Brain microvascular endothelial cell (primary cell): ENCODE measurements at places on chromosomes 6 and 20.

DNA sequence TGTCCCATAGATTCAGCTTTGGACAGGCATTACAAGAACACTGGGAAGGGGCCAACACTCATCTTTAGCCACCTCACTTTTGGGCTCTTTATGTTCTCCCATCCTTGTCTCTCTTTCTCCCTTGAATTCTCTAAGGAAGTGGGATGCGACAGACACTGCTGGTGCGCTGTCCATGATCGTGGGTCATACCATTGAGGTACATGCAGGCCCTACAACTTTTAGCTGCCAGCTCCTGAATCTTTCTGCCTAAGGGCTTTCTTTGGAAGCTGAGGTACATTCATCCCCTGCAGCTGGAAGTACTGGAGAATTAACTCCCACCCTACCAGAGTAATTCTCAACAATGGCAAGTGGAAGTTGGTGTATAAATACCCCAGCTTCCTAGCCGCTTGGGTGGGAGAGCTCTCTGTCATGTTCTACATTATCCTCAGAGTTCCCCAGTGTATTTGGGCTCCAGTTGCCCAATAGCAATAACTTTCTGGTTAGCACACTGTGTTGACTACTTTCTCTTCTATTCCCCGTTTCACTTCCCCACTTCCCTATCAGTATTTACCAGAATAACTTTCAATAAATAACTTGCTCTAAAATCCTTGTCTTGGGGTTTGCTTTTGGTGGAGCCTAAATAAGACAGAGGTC lies 309.4 kb upstream of the RNF24 start:
- no peak for DNase-seq

GRCh38 chr6:129353067-129353466 lies 356.9 kb downstream of the ARHGAP18 start:
- DNase-seq: no peak

GRCh38 chr20:39310363-39310995 lies 348.3 kb downstream of the DHX35 start:
- no peak for DNase-seq

DNA sequence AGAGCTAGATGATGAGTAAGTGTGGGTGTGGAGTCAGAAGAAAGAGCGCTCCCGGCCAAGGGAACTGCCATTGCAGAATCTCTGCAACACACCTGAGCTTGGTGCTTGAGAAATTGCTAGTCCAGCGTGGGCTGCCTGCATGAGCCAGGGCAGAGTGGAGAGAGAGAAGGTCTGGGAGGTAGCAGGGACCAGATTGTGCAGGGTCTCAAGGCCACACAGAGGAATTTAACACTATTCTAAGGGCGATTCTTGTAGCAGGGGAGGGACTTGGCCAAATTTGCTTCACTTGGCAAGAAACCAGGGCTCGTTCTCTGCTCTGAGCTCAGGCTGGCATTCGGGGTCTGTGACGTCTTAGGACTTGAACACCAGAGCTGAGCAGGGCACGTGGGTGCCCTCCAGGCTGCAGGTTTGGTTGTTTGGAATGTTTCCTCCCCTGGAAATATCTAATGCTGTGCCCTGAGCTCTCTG lies 53.5 kb downstream of the BCAS4 start:
- no peak for DNase-seq
